ENCODE measurements at places on chromosomes 16 and 17. TPM values are rescaled to one million over a fixed set of nuclear protein-coding genes. Genes with fewer than 3 reads are reported as not detected.
A peak's percentile ranks its signal among the peaks of the same experiment; 100 is the strongest.

Gene TGFB1I1
- 18.7 TPM for total RNA-seq

Gene KRT28
- not detected for total RNA-seq

Gene MILR1
- total RNA-seq = 4.9 TPM

Gene DPEP2
- not detected for total RNA-seq

Gene MT1M
- not detected for total RNA-seq

Gene OR2C1
- not detected for total RNA-seq

Gene RNF112
- total RNA-seq = 0.61 TPM

Gene KRTAP3-2
- total RNA-seq = not detected

DNA sequence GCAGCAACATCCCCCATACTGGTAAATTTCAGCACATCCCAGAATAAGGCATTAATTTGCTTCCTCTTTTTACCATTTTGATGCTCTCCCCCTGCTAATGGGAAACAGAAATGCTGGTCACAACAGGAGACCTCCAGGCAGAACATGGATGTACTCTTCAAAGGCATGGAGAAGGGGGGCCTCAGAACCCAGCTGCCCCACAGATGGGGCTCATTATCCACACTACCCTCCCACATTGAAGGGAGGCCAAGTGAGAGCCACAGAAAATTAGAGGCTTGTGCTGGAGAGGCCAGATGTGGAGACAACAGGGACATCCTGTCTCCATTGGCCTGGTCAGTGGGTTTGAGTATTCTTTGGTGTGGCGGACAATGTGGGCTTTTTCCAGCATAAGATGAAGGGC is 150.1 kb upstream of the CDH11 start:
- DNase-seq = no peak

GRCh38 chr17:78360371-78361224 is 721 bp upstream of the SOCS3 start:
- peak; percentile 98 for DNase-seq

GRCh38 chr16:642189-643049 is 791 bp downstream of the MCRIP2 start:
- peak; percentile 69 for DNase-seq

DNA sequence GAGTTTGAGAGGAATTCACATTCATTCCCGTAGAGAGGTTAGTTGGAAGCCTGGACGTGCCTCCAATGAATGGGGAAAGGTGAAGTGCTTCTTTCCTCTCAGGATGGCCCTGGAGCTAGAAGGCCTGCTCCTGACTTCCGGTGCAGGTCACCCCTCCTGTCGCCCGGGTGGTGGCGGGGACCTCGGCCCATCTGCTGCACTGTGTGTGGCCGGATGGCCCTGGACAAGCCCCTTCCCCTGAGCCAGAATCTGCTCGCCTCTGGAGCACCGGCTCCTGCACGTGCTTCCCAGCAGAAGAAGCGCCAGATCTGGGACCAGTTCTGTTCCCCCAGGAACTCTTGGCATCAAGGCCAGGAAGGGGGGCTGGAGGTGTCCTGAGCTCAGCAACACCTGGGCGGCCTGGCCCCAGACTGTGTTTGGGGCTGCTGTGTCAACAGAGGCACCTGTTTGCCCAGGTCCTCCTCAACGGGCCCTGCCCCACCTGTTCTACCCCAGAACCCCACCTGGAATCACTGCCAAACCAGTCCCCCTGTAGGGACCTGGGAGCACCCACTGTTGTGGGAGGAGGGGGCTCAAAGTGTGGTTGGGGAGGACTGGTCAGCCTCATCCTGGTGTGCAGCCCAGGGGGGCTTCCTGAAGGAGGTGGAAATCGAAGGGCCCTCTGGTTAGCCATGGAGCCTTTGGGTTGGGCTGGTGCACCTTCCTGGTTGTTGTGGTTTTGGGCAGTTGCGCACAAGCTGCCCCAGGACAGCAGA is 5.1 kb upstream of the PERCC1 start:
- no peak for DNase-seq

DNA sequence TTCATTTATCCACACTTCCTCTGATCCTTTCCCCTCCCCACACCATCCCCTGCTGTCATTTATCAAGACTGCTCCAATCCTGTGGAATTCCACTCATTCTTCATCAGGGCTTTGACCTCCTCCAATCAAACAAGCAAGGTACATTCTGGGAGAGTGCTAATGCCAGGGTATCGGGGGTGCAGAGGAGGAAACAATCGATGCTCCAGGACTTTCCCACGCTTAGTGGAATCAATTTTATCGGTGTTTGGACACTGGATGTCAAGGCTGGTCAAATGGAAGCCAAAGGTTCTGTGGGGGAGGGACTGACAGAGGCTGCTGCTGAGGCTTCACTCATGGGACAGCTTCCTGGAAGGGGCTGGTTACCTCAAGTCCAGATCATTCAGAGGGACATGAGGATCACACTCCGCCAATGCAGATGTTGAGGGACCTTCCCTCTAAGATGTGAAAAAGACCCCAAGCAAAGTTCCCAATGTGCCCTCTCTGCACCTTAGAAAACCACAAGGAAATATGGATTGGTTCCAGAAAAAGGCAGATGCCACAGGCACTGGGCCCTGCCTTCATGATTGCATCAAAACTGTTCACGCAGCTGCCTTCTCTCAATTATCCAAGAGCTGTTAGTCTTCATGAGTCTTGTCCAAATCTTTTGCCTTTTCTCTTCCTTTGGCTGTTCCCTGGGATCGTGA is 44.7 kb upstream of the SOX9 start:
- no peak for DNase-seq

GRCh38 chr17:64920026-64920418 is 744 bp upstream of the LRRC37A3 start:
- peak; percentile 13 for DNase-seq

GRCh38 chr16:17366299-17366961 is 104.3 kb downstream of the XYLT1 start:
- no peak for DNase-seq

DNA sequence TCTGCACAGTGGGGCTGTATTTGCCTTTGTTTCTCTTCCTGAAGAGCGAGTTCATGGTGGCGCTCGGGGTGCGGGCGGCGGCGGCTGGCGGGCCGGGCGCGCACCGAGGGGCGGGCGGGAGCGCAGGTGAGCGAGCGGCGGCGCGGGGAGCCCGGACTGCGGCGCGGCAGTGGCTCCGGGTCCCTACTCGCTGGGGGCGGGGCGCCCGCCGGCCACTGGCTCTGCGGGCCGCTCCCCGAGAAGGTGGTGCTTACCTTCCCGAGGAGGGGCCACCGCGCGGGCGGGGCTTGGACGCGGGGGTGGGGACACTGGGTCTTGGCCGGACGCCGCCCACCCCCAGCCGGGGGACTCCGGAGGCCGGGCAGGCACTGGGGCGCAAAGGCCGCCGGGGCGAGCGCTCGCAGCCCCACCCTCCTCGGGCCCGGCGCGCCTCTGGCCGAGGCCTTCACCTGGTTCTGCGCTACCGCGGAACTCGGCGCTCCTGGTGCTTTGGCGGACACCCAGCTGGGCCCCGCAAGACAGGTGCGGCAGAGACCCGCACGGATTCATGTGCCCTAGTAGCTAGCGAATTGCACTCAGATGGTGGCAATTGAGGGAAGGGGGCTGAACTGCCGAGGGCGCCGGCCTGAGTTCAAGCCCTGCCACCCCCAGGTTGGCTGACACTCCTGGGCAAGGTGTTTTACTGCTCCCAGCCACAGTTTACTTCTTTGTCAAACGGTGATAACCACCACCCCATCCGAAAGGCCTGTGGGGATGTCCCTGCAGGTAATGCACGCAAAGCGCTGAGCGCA is at the start of gene PPL:
Gene PPL (minus strand): TSS at position 158 of the 791 bp plus-strand sequence. CDS start 103 bp downstream, at position 55.
- peak; percentile 100 for DNase-seq

- DNase-seq = no peak
Measured at GRCh38 chr17:66665194-66665593, 169.7 kb upstream of the CACNG5 start.

GRCh38 chr17:57256708-57257112 is 387 bp downstream of the MSI2 start:
- DNase-seq = no peak

GRCh38 chr17:81117672-81118198 is 47.6 kb upstream of the PVALEF start:
- DNase-seq = no peak

GRCh38 chr16:87295259-87295658 is 21.9 kb downstream of the C16orf95 start:
- no peak for DNase-seq

DNA sequence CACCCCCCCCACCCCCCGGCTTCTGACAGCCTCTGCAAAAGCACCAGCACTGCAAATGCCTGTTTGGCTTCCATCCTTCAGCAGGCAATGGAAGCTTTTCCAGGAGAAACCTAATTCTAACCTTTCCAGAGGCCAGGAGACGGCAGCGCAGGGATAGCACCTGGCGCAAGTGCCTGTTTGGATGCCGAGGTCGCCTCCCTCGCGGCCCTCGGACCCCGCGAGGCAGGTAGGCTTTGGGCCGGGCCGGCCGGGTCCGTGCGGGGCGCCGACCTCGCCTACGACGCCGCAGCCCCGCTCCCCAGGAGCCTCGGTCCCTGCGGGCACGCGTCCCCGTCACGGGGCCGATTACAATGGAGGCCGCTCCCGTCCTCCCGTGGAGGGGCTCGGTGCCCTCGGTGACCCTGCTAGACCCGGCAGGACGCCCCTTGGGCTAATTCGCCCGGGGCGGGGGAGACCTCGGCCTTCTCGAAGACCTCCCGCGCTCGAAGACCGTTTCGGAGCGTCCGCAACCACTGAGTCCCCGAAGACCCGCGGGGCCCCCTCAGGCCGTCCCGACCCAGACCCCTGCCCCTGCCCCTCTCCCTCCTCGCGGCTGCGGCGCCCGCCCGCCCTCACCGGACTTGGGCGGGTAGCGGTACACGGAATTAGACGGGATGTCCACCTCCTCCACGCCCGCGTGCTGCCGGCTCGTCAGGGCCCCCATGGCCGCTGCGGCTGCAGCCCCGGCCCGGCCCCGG is 587 bp downstream of the RNF157 start:
- DNase-seq = no peak

DNA sequence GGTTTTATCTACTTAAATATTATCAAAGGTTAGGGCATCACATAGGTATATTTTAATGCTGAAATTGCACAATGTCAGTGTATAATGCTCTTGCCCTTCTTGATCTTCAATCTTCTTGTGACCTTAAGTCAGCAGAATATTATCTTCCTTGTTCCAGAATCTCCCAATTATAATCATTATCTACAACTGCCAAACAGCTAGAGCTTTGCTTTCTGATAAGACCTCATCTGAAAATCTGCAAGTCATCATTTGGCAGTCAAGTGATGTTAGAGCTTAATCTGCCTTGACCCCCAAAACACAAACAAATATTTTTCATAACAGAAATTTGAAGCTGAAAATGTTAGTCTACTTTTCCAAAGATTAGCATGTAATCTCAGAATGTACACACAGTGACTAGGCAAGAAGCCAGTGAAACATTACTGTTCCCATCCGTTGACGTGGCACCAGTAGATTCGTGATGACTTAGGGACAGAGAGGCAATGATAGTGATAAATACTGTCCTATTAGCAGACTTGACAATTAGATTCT is 19.8 kb downstream of the REXO5 start:
- no peak for DNase-seq

GRCh38 chr17:16931318-16932060 is 40.4 kb downstream of the TNFRSF13B start:
- no peak for DNase-seq

GRCh38 chr17:78723001-78723796 is 58.9 kb downstream of the CYTH1 start:
- no peak for DNase-seq

DNA sequence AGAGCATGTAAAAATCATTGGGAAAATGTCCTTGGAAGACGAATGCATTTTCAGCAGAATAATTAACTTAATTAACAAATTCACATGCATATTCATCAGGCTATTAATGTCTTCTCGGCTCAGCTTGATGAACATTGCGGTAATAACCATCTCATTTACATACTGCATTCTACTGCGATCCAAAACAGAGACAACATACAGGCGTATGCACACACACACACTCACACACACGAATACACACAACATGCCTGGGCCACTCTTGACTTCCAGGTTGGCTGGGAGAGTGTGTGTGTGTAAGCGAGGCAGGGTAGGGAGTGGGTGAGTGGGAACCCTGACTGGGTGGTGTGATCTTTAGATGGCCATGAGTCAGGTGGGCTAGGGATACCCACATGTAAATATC is 44.7 kb downstream of the NEUROD2 start:
- DNase-seq = no peak

- DNase-seq = no peak
Measured at GRCh38 chr16:3254309-3254708, 2.1 kb downstream of the MEFV start.

DNA sequence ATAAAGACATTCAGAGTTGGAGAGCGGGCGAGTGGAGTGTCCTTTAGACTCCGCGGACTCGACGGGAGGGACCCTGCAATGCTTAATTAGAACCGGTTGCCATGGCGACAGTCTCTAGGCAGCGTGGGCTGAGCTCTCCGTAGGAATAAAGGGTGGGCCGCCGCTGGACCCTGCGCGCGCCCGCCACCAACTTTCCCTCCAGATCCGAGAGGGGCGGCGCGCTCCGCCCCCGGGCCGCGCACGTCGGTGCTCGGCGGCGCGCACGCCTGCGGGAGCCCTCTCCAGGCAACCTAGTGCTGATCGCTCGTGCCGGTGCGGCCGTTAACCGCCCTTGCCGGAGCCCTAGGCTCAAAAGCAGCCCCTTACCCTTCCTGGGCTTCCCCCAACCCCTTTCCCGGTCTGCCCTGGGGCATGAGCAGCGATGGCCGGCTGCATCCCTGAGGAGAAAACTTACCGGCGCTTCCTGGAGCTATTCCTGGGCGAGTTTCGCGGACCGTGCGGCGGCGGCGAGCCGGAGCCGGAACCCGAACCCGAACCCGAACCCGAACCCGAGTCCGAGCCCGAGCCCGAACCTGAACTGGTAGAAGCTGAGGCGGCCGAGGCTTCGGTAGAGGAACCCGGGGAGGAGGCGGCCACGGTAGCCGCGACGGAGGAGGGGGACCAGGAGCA is at the start of gene PPM1E:
Gene PPM1E (plus strand): TSS at position 278 of the 669 bp plus-strand sequence.
- peak; percentile 55 for DNase-seq

Data from Calu3 (cell line).